ENCODE measurements at places on chromosomes 5 and 9. TPM values are rescaled to one million over a fixed set of nuclear protein-coding genes. Genes with fewer than 3 reads are reported as not detected.

- no peak for DNase-seq
Measured at GRCh38 chr9:21121595-21122251, 19.9 kb downstream of the IFNW1 start.

- no peak for DNase-seq
Measured at GRCh38 chr9:21336457-21336856, 1.3 kb upstream of the KLHL9 start.

- peak; percentile 77 for DNase-seq
Measured at GRCh38 chr9:114174876-114175771, 19.8 kb downstream of the COL27A1 start.

SLC4A9 gene
- total RNA-seq: not detected

B4GALT7 gene
- 11.6 TPM for total RNA-seq

NRARP gene
- total RNA-seq: 9.9 TPM

Measured in skin of body (tissue), 3 donors.